ENCODE measurements at places on chromosomes 11 and 22. TPM values are rescaled to one million over a fixed set of nuclear protein-coding genes. Genes with fewer than 3 reads are reported as not detected.

GRCh38 chr11:7907121-7907520, 23.9 kb downstream of the OR10A6 start:
- no peak for DNase-seq

USP2 gene
- 0.68 TPM for total RNA-seq

- no peak for DNase-seq
These were observed 10.3 kb upstream of the CCDC86 start for GRCh38 chr11:60831501-60832079.

DNA sequence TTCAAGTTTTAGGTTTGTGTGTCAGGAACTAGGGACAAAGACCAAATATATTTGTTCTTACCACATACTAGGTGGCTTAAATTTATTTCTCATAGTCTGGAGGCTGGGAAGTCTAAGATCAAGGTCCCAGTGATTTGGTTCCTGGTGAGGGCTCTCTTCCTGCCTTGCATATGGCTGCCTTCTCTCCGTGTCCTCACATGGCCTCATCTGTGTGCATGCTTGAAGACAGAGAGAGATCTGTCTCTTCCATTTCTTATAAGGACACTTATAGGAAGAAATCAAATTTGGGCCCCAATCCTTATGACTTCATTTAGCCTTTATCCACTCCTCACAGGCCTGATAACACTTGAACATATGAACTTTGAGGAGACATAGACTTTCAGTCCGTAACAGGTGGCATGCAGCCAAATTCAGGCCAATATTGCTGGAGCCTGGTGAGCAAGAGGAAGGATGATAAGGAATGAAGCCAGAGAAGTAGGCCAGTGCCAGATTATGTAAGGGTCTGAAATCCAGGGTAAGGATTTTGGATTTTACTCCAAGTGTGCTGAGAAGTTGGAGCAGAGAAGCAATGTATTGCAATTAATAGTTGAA, 35.1 kb downstream of the TTC17 start:
- no peak for DNase-seq

DNA sequence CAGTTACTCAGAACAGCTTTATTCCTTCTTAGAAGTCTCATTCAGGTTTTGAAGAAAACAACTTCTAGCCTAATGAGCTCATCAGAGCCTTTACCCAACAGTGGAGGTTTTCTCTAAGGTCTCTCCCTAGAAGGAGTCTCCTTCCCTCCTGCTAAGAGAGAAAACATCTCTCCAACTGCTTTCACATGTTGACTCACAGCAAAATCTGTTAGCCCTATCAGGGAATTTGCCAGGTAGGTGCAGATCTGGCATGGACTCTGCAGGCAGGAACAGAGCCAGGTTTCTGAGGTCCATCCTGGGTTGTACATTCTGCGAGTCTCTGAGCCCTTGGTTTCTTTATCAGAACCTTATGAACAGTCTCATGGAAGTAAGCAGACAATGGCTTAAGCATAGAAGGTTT, 214.4 kb downstream of the HIPK3 start:
- DNase-seq = no peak

- no peak for DNase-seq
These were observed 24.5 kb upstream of the MMP8 start for GRCh38 chr11:102749101-102749722.

GRCh38 chr22:34783436-34783835, 282.5 kb upstream of the ISX start:
- no peak for DNase-seq

DNA sequence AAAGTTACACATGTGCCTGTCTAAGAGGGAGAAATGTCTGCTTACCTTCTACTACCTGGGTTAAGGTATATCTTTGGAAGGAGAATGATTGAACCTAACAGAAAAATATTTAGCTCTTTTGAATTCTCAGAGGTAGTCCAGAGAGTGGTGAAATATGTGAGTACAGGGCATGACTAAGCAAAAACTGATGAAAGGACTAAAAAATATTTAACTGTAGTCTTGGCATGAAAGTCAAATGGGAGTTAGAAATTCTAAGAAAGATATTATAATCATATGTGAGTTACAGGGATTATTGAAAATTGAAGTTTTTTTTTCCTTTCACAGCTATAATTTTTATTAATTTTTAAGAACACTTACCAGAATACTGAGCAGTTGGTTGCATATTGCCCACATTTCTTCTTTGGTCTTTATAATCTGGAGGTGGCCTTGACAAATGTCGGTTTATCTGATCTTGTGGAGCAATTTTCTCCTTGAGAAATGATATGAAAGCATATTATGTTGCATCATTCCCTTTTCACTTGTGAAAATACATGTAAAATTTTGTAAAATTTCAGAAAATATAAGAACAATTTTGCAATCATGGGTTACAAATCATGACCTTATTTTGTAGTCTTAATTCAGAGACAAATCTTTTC, 61.4 kb upstream of the MTMR2 start:
- no peak for DNase-seq

GRCh38 chr11:120929090-120929489, 94.8 kb upstream of the TBCEL start:
- DNase-seq = no peak

GRCh38 chr11:87144252-87144651, 106.5 kb downstream of the TMEM135 start:
- DNase-seq = no peak

- no peak for DNase-seq
These were observed at the start of gene CERK for GRCh38 chr22:46737976-46738646. CERK (minus strand) TSS chr22:46738252; CDS start chr22:46738148, 104 bp downstream.

OR5D13 gene
- total RNA-seq = not detected

- DNase-seq = no peak
These were observed 67.5 kb downstream of the PRR5L start for GRCh38 chr11:36363361-36364268.

ARHGAP32 gene
- total RNA-seq = 7.9 TPM

B4GALNT4 gene
- 0.78 TPM for total RNA-seq

FADS3 gene
- 368 TPM for total RNA-seq

MS4A1 gene
- not detected for total RNA-seq

DNA sequence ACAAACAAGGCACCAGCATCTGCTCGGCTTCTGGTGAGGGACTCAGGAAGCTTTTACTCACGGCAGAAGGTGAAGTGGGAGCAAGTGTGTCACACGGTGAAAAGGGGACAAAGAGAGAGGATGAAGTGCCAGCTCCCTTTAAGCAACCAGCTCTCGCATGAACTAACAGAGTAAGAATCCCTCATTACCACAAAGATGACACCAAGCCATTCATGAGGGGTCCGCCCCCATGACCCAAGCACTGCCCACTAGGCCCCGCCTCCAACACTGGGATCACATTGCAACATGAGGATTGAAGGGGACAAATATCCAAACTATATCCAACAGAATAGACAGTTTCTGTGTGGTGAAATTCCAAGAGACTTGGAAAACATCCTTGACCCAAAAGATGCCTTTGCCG, 198.2 kb upstream of the POU2AF2 start:
- no peak for DNase-seq

DNA sequence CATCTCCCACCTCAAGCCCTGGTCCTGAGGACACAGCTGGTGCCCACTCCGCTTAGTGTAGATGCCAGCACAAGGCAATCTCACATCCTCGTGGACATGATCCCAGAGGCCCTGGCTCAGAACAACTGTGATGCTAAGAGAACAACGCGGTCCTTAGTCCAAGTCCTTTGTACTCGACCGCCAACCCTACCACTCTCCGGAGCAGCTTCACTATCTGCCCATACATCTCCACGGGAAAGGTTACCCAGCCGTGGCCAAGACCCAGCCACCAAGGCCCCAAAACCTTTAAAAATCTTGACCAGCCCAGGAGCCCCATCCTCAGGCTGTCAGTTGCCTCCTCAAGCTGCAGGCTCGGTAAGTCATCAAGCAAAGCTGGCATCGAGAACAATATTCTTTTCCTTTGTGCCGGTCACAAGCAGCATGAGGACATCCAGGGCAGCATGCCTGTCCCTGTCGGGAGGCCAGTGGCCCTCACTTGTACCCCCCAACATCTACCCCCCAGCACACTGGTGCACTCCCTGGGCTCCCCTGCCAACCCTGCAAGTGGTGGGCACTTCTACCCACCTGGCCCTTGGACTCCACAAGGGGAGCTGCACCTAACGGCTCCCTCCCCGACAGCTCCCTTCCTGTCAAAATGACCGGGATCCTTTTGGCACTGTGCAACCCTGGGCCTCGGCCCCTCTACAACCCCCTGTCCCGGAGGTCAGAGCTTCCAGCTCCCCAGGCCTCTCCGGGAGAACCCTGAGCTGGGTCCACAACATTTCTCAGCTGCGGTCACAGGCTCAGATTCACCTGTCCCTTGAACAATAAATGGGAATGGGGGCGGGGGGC, 2.5 kb downstream of the OSBPL5 start:
- DNase-seq = no peak

DNA sequence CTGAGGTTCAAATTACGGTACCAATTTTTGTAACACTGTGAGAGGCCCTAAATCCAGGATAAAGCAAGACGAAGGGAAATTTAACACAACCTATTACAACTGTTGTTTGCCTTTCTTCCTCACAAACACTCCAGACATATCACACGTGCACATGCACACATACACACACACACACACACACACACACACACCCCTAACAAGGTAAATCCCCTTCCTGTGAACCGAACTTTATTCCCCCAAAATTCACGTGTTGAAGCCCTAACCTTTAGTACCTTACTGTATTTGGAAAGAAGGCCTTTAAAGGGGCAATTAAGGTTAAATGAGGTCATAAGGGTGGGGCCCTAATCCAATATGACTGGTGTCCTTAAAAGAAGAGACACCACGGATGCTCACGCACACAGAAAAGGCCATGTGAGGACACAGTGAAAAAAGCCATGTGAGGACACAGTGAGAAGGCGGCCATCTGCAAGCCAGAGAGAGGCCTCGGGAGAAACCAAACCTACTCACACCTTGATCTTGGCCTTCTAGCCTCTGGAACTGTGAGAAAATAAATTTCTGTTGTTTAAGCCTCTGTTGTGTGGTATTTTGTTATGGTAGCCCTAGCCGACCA, 1.8 kb downstream of the SERGEF start:
- DNase-seq = no peak

HPX gene
- total RNA-seq = 0.54 TPM

RIMBP3C gene
- 0.28 TPM for total RNA-seq

DNA sequence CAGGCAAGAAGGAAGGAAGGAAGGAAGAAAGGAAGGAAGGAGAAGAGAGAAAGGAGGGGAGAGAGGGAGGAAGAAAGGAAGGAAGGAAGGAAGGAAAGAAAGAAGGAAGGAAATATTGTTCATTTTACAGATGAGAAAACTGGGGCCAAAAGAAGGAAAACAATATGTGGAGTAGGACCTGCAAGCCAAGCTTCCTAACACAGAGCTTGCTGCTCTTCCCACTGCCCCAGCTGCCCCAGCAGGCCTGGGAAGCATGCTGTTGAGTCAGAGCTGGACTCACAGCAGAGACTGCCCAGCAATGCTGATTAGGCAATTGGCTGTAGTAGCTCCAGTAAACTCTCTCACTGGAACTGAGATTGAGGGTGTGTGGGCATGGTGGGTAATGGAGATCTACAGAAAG, 42.6 kb upstream of the SMCO4 start:
- no peak for DNase-seq

GRCh38 chr11:95230810-95231126, 234 bp downstream of the SESN3 start:
- DNase-seq = no peak

RIBC2 gene
- not detected for total RNA-seq

MS4A14 gene
- 1.5 TPM for total RNA-seq

IL10RA gene
- total RNA-seq = 36.4 TPM

GRCh38 chr11:78659326-78660270, 84.9 kb upstream of the NARS2 start:
- DNase-seq = no peak

GAS2 gene
- not detected for total RNA-seq

DNA sequence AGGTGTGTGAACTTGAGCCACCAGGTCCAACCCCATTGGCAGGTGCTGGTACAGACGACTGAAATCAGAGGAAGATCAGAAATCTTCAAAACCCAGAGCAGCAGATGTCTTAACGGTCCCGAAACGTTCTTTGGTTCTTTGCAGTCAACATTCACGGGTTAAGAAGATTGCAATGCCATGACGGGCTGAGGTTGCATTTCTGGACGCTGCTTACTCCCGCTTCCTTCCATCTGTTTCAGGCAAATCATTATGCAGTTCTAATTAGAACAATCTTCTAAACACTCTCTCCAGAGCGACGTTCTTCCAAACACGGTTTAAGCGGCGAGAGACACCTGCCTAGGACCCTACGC, 492 bp upstream of the LUZP2 start:
- DNase-seq = no peak

MIOX gene
- not detected for total RNA-seq

CNIH2 gene
- total RNA-seq = not detected

LGR4 gene
- 26.4 TPM for total RNA-seq

GRCh38 chr11:19336331-19336730, 95.6 kb upstream of the E2F8 start:
- no peak for DNase-seq

NNMT gene
- 1,213 TPM for total RNA-seq

- DNase-seq = no peak
These were observed 98.3 kb upstream of the HSD17B12 start for GRCh38 chr11:43582024-43582862.

LRRC10B gene
- 3.0 TPM for total RNA-seq

GRCh38 chr11:79097246-79097875, 343.5 kb downstream of the TENM4 start:
- DNase-seq = no peak

DNA sequence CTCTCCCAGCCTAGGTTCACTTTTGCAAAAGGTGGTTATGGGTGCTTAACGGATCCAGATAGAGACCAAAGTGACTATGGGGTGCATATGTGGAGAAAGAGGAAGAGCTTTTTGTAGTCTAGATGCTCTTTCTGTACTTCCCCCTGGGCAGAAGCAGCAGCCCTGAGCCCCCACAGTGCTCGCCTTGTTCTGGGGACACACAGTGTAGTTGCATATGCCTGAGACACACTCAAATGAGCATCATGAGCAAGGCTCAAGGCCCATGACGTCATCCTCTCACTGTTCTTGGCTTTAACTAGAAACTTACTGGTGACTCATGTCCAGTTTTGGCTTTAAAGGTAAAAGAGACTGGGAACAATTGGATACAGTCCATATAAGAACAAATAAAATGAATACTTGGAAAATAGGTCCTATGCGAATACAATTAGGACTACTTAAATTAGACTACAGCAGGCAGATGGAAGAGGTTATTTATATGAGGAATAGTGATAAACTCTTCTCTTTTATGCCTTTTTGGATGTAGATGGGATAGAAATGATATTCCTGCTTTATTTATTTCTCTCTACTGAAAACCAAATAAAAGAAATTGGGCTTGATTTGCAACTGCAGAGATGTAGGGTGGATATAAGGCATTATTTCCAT, 20.1 kb upstream of the PEX26 start:
- peak; percentile 84 for DNase-seq

DNA sequence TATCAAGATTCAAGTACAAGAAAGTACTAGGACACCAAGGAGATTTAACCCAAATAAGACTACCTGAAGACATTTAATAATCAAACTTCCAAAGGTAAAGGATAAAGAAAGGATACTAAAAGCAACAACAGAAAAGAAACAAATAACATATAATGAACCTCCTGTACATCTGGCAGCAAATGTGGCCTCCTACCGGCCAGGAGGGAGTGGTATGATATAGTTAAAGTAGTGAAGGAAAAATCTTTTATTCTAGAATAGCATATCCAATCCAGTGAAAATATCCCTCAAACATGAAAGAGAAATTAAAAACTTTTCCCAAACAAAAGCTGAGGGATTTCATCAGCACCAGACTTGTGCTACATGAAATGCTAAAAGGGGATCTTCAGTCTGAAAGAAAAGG, 104.7 kb upstream of the GUCY1A2 start:
- DNase-seq = no peak

Measured in thoracic aorta (tissue), 2 donors.